ENCODE measurements at places on chromosomes 4 and X.

- no peak for DNase-seq
Measured at GRCh38 chr4:125940426-125940825, 625.7 kb downstream of the FAT4 start.

DNA sequence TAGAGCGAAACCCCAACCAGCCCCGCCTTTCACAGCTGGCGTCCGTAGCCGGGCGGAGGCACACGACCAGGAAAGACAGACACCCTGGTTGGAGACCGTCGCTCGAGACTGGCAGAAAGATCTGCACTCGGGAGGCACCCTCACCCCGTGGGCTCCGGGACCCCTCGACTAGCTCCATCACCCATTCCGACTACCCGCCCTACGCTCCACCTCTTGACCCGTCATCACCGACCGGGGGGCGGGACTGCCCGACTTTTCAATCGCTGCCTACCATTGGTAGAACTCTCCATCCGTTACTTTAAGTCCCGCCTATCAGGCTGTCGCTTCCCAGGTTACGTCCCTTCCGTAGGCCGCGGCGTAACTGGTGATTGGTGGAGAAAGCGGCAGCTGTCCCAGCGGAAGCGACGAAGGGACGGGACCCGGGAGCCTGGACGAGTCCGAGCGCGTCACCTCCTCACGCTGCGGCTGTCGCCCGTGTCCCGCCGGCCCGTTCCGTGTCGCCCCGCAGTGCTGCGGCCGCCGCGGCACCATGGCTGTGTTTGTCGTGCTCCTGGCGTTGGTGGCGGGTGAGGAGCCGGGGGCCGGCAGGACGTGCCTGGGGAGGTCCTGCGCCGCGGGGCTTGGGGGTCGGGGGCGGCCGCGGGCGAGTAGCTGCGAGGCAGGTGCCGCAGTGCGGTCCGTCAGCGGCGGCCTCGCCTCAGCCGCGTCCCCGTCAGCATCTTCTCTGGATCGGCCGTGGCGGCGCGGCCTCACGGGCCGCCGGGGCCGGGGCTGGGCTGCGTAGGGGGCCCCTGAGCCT is at the start of gene ATP6AP2:
ATP6AP2 (plus strand) TSS at position 434 of the 799 bp plus-strand sequence; CDS start at position 530, 96 bp downstream.
- peak; percentile 94 for DNase-seq

DNA sequence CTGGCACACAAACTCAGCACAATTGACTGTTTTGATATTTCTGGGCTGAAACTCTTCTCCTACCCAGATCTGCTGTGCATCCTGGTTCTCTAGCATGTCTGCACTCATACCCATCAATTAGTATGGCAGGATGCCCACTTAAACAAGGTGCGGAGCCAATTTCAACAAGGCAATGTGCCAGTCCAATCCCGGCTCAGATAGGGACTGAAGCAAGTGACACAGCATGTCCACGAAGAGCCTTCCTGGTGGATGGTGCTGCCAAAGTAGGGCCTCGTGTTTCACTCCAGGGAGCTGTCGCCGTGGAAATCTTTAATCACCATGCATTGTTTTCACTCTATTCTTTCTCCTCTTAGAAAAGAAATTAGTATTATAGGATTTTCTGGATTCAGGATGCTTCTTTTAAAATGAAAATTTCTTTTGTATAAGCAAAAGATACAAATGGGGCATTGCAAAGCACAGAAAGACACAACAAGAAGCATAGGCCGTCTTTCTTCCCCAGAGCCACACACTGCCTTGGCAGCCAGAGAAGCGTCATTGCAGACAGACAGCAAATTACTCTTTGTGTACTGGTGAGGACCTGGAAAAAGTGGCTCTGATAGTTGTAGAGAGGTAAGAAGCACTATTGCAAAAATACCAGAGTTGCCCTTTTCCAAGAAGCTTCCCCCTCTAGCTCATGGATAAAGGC is 40.6 kb upstream of the LSM6 start:
- DNase-seq = no peak

- no peak for DNase-seq
Measured at GRCh38 chr4:19592391-19592790, 659.3 kb upstream of the SLIT2 start.

DNA sequence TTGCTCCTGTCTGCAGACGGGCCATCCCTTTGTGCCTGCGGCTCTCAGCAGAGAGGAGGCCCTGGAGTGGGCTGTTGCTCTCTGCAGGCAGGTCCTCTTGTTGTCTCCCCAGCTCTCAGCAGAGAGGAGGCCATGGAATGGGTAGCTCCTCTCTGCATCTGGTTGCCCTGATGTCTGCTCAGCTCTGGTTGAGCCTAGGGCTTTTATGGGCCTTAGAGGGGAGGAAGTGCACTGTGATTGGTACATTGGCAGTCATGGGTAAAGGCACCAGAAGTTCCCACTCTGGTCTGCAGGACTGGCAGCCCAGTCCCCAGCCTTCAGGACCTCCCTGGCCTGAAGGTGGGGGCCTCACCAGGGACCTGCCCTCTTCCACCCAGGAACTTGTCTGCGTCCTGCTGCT is 21.5 kb downstream of the SPON2 start:
- no peak for DNase-seq

DNA sequence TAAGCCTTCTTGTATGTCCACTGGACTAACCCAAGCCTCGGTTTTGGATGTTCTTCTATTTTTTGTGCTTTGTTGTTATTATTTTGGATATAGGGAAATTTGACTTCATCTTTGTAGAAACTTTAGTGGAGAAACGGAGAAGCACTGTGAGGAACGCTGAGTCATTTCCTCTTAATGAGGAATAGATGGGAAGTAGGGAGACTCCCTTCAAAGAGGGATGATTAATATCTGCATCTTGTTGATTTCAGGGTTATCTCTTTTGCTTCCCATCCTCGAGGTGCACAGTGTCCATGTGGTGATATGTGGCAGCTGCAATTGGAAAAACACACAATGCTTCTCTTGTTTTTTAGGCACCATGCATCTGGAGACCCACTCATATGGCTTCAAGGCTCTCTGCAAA is 1147.9 kb downstream of the NLGN4X start:
- no peak for DNase-seq

DNA sequence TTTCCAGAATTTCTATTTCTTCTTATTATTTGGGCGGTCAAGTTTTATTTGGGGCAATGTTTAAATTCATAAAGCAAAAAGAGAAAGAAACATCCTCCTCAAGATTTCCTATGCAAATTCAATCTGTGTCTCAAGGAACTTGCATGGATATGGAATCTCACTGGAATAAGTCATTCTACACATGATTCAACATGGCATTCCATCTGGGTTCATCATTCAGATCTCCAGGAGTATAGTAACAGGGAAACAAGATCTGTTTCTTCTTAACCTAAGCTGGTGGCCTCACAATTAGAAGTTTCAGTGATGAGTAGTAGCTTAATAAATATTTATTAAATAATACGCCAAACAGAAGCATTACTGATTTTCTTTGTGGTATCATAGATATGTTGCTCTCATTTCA is 19.8 kb downstream of the KLHL34 start:
- peak; percentile 14 for DNase-seq

DNA sequence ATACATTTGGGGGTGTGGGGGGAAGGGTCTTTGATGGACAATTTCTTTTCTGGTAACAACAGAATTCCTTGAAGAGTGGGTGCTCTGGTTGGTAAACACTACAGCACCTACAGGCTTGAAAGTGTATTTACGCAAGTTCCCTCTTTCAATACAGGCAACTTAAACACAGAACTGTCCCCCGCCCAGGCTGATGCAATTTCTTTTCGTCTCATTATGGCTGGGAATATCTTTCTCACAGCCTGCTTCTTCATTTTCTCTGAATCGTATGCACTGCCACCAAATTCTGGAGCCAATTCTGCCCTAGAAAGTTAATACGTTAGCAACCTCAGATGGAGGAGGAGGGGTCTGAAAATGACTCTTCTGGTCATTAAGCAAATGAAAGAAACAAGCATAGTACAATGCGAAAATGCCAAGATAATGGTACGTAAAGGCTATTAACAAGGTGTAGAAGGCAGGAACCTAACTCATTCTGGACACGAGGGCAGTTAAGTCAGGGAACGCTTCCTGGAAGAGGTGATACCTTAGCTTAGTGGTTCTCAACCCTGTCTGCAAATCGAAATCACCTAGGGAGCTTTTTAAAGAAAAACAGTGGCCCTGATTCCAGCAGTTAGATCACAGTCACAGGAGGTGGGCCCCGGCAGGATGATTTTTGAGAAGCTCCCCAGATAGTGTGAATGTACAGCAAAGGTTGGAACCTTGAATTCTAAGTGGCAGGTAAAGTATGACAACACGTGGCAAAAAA is 1.0 kb downstream of the AGA start:
- DNase-seq = peak; percentile 28

GRCh38 chr4:103008875-103009729 is 10.4 kb downstream of the SLC9B1 start:
- peak; percentile 92 for DNase-seq

GRCh38 chrX:24448762-24449250 is 16.3 kb upstream of the PDK3 start:
- no peak for DNase-seq

DNA sequence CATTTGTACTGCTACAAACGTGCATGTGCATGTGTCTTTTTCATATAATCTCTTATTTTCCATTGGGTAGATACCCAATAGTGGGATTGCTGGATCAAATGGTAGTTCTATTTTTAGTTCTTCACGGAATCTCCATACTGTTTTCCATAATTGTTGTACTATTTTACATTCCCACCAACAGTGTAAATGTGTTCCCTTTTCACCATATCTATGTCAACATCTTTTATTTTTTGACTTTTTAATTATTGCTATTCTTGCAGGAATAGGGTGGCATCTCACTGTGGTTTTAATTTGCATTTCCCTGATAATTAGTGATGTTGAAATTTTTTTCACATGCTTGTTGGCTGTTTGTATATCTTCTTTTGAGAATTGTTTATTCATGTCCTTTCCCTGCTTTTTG is 59.3 kb upstream of the PACRGL start:
- DNase-seq = no peak

GRCh38 chr4:168867128-168867527 is 142.9 kb downstream of the CBR4 start:
- DNase-seq = no peak
